ENCODE measurements at places on chromosomes 16 and 17.

DNA sequence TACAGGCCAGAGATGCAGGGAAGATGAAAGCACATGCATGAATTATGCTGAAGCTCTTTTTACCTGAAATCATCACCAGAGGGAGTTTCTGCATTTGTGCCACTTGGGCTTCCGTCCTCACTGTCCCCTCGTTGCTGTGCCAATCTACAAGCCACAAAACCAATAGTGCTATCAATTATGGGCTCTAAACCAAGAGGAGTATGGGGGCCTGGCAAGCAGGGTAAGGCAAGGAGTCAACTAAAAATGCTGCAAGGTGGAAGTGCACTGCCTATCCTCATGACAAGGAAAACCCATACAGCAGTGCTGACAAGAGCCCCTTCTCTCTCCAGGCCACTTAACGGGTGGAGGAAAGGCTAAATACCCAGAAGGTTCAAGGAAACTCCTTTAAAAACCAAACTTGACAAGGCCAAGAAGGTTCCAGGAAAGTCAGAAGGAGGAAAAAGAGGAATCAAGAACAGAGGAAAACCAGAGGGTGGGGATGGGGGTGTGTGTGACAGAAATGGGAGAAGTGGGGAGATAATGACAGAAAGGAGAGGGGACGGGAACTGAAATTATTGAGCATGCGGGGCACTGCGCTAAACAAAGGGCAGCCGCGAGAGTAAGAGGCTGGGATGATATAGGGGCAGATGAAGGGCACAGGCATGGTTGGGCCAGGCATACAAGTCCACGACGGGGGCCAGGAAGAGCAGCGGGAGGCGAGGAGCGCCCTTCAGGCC, 674 bp downstream of the C17orf75 start:
- no peak for DNase-seq

GRCh38 chr17:73175962-73176565, 11.3 kb downstream of the SSTR2 start:
- no peak for DNase-seq

- DNase-seq = no peak
Measured at GRCh38 chr16:81697616-81698309, 81.3 kb upstream of the PLCG2 start.

DNA sequence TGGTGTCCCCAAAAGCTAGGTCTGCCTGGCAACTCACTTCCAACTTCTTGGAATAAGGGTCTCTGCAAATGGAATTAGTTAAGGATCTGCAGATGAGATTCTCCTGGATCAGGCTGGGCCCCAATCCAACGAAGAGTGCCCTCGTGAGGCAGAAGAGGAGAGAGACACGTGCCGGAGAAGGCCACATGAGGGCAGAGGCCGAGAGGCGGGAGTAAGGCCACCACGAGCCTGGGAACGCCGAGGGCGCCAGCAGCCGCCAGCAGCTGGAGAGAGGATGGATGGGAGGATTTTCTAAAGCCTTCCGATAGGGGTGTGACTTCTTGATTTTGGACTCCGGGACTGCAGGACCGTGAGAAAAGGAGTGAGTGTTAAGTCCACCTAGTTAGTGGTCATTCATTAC, 76.3 kb downstream of the JPH3 start:
- DNase-seq = no peak

GRCh38 chr17:17938388-17939107, 33.7 kb downstream of the TOM1L2 start:
- no peak for DNase-seq

- DNase-seq = no peak
Measured at GRCh38 chr17:60170835-60171752, 21.3 kb downstream of the CA4 start.

DNA sequence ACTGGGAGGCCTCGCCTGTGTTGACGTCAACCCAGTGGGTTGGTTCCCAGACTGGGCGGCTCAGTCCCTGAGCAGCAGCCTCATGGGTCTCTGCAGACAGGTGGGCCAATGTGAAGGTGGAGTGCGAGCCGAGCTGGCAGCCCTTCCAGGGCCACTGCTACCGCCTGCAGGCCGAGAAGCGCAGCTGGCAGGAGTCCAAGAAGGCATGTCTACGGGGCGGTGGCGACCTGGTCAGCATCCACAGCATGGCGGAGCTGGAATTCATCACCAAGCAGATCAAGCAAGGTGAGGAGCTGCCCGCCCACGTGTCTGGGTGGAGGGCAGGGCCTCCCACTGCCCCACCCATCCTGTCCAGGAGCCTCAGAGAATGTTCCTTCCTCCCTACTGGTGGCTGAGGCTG, 44.1 kb downstream of the MRC2 start:
- no peak for DNase-seq

GRCh38 chr17:32256012-32256700, 9.5 kb upstream of the RHBDL3 start:
- no peak for DNase-seq

GRCh38 chr16:35533683-35534082, 2074.3 kb downstream of the TP53TG3F start:
- DNase-seq = no peak

DNA sequence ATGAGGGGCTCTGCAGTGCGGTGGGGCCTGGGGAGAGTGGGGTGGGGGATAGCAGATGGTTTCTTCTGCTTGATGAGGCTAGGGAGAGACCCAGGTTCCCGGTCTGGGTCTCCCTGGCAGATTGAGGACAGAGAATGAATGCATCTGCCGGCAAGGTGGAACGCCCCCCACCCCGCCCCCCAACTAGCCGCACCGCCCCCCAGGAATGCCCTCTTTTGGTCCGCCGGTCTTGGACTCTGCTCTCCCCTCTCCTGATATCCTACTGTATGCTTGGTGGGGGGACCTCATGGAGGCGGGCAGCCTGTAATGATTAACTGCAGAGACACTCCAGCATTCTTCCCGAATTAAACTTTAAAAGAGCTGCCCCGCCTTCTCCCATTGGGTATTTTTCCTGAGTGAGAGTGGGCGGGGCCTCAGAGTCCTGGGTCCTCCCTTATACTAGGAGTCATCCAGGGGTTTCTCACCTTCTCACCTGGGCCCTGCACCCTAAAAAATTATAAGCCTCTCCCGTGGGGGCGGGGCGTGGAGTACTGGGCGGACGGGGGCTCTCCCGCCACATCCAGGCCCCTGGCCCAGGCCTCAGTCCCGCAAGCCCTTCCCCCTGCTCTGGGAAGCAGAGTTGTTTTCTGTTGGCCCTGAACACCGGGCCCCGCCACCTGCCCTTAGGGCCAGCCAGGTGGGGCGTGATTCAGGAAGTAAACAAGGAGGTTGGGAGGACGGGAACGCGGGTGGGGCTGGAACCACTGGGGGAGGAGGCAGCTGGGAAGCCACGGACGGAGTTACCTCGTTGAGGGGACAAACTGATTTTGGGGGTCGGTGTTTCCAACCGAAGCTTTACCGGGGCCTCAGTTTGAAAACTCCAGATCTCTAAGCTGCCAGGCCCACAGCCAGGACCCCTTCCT, 1.5 kb downstream of the GRB7 start:
- no peak for DNase-seq

- no peak for DNase-seq
Measured at GRCh38 chr16:10839279-10839666, 20.7 kb upstream of the TVP23A start.

GRCh38 chr17:60766778-60767190, 89.1 kb downstream of the BCAS3 start:
- no peak for DNase-seq

DNA sequence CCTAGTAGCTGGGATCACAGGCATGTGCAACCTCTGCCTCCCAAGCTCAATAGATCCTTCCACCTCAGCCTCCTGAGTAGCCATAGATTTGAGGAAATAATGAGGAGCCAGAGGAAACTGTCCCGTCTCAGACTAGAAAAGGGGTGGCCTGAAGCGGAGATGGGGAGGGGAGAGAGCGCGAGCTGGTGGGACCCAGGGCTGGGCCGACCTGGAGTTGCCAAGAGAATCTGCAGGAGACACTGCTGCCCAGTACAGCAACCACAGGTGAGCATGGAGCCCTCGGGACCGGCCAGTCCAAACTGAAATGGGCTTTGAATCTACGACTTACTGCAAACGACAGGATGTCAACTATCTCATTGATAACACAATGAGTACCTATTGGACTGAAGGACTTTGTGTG, 24.3 kb downstream of the CD300A start:
- DNase-seq = no peak

GRCh38 chr16:79628501-79628975, 28.0 kb upstream of the MAF start:
- no peak for DNase-seq

DNA sequence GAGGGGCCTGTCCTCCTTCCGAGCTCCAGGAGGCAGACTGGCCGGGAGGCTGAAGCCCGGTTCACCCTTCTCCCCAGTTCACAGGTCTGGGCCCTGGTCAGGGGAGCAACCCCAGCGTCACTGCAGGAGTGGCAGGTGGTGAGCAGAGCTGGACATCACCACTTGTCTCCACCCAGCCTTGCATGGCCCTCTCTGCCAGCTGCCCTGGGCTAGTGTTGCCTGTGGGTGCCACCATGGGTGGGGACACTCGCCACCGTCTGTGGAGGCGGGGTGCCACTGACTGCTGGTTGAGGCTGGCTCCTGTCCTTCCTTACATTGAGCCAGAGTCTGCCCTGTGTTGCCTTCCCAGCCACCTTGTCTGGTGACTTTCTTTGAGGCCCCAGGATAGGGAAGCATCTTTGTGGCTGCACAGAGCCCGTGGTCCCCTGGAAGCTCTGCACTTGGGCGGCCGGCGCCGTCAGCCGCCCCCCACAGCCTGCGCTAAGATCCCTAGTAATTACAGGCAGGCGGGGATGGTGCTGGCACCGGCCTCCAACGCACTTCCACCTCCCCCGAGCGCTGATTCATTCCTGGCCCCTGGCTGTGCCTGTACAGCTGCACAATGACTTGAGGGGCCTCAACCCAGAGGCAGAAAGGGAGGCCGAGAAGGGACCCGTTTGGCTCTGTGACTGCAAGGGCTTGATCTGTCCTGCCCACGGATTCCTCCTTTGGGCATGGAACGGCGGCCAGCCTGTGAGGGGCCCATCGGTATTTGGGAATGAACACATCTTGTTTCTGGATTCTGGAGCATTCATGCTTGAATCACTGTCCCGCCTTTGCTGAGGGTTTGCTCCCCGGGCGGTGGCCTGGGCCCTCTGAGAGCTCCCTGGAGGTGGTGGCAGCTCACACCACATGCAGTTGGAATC, 5.2 kb downstream of the BAIAP2 start:
- no peak for DNase-seq

- DNase-seq = no peak
Measured at GRCh38 chr17:8001976-8002720, at the start of gene GUCY2D. GUCY2D (plus strand) TSS chr17:8002615; CDS start chr17:8003048, 433 bp downstream.

DNA sequence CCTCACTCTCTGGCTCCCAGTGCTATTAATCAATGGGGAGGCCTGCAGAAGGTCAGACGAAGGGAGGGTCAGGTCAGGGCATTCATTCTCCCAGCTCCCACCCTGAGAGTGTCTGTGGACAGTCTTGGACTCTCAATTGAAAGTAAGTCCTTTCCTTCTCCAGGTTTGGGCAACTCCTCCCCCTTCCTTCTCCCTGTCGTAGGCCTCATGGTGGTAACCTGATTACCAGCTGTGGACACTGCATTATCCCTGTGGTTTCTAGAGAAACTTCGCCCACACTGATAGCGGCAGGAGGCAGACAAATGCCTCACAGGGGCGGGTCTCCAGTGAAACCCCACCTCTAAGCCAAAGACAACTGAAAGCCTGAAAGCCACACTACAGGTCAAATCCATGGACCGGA, 57.7 kb upstream of the SLC25A19 start:
- DNase-seq = no peak

DNA sequence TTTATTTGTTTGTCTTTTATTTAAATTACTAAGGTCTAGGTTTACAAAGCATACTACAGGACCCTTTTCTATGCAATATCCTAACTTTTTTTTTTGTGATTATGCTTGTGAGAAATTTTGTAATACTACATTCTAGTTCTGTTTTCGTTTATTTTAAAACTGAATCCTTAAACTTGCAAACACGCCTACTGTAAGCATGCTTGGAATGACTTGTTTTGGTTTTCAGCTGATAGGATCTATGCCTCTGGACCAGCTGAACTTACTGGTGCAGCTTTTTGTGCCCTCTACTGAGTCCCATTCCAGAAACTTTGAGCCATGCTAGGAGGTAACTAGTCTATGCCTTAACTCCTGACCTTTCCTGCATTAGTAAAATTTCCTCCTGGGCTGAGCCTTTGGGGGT, 6.0 kb downstream of the PDP2 start:
- no peak for DNase-seq

DNA sequence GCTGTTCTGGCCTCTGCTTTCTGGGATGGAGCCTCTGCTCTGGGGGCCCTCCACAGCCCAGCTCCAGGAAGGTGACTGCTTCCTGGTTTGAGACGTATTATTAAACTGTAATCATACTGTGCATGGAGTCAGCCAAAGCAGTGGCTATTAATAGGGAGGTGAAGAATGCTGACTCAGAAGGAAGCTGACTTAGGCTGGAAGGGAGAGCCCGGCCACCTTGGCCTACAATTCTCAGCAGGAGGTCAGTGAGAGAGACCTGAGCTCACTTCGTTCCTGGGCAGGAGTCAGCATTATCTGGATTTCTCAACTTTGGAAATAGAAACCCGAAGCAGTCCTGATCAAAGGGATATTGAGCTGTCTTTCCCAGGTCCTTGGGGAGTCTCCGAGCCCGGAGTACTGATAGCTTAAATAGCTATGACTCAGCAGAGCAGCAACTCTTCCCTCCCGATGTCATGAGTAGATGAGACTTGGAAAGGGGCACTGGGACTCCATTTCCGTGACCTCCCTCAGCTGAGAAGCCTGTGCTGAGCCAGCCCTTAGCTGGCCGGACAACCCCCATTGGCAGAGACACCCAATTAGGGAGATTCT, 91.8 kb downstream of the YPEL2 start:
- no peak for DNase-seq

GRCh38 chr17:38967290-38967738, at the start of gene FBXO47:
FBXO47 (minus strand) TSS chr17:38967403; CDS start chr17:38963025, 4,378 bp downstream.
- peak; percentile 69 for DNase-seq

DNA sequence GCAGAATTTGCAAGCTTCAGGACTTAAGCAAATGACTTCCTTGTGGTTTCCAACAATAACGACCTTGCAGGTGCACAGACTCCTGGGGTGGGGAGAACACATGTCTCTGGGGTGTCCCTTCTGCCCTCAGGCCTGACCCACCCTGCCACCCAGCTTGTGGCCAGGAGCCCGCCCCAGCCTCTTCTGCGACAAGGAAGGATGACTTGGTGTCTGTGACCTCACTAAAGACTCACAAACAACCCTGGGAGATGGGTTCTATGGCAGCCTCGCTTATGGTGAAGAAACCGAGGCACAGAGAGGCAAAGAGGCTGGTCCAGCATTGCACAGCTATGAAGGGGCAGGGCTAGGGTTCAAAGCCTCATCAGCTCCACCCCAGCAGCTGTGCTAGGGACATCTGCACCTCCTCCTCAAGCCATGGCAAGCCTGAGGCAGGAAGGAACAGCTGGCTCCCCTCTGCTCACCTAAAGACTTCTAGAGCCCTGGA, 2.6 kb downstream of the ATP2A3 start:
- no peak for DNase-seq

- no peak for DNase-seq
Measured at GRCh38 chr16:4261557-4262172, 11.2 kb downstream of the TFAP4 start.

Measured in stimulated activated CD8-positive, alpha-beta memory T cell treated with anti-CD3 and anti-CD28 coated beads, Interleukin-4, amount 100 ng/mL, for 1 hour (primary cell).